ENCODE measurements at places on chromosomes 12 and 14.

- no peak for DNase-seq
Observed at GRCh38 chr14:72850360-72850759, 43.5 kb downstream of the DPF3 start.

DNA sequence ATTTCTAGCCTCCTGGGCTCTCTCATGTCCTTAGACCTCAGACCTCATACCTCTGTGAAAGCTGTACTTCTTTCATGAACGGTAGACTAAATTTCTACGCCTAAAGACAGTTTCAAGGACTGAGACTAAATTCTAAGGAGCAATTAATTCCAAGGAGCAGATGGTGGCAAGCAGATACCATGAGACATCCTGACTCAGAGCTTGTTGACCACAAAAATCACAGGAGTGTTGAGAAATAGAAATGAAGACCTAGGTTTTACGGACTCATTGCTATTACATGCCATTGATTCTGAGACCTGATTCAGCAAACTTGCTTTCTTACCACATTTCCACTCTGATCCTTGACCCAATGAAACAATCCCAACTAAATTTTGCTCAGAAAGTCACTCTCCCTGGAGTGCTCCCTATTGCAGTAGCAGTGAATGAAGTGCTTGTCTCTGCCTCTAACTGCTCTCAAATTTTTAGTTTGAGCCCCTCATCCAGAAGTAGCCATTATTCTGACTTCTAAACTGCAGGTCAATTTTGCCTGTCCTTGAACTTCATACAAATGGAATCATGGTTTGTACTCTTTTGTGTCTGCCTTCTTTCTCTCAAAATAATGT, 52.0 kb downstream of the PEX5 start:
- no peak for DNase-seq

GRCh38 chr12:111596985-111597830, 1.9 kb downstream of the ATXN2 start:
- peak; percentile 52 for DNase-seq

- DNase-seq = no peak
Observed at GRCh38 chr12:13952096-13952495, 29.3 kb downstream of the GRIN2B start.

GRCh38 chr12:82300611-82301010, 57.6 kb downstream of the CCDC59 start:
- no peak for DNase-seq

GRCh38 chr14:91749868-91750267, 18.0 kb upstream of the CATSPERB start:
- DNase-seq = no peak

GRCh38 chr14:43172899-43173548, 1334.1 kb downstream of the FSCB start:
- DNase-seq = no peak

DNA sequence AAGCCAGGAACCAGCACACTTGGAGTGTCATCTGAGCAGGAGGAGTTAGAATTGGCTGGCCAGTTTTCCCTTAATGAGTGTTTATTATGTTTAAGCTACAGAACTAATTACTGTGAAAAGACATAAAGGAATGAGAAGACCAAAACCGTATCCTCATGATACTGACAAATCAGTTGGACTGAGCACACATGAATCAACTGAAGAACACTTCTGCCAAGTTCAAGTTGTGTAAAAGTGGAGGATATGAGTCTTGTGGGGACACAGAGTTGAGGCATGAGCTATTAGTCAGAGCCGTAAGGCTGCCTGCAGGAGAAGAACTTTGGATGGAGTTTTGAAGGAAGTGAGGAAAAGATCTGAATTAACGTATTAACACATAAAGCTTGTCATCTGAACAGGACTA, 43.1 kb downstream of the HMGA2 start:
- DNase-seq = no peak

DNA sequence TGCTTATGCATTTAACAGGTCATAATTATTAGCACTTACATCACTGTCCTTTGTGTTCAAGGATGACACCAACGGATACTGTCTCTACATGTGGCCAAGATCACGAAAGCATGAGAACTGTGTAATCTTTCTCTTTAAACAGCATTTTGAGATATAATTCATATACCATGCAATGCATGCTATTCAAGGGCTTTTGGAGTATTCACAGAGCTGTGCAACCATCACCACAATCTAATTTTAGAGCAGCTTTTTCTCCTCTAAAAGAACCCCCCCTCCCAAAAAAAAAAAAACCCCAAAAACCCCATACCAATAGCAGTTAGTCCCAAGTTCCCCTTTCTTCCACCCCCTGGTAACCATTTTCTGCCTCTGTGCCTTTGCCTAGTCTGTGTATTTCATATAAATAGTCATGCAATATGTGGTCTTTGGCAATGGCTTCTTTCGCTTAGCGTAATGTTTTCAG, 60.6 kb downstream of the SPRING1 start:
- no peak for DNase-seq

- DNase-seq = no peak
Observed at GRCh38 chr14:65370801-65371248, 41.7 kb upstream of the FUT8 start.

GRCh38 chr14:106276326-106277267, 750.2 kb downstream of the TMEM121 start:
- DNase-seq = no peak

DNA sequence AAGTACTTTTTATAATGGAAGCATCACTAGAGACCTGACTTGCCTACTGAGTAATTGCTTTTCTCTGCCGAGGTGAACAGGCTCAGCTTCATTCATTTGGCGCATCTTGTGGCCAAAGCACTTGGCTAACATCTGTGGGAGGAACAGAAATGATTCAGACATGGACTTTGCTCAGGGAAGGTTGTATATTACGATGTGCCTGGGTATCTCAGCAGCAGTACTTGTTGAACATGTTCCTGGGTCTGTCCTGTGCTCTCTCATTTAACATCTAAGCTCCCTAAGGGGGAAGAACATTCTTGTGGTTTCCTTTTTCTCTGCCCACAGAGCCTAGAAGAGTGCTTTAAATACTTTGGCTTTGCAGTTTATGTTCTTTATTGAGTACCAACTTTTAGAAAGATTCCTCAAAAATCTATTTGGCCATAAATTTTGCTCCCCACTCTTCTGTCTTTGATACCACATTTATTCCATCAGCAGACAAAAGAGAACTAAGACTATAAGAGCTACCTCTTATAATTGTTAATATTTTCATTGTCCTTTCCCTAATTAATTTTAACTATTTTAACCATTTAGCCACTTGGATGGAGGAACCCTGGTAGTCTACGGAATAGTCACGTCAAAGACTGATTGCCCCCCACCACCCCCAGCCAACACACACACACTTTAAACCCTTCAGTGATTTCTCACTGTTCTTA, 101.2 kb upstream of the EGLN3 start:
- DNase-seq = no peak

GRCh38 chr14:100374876-100375265, 51.7 kb downstream of the SLC25A47 start:
- DNase-seq = no peak

DNA sequence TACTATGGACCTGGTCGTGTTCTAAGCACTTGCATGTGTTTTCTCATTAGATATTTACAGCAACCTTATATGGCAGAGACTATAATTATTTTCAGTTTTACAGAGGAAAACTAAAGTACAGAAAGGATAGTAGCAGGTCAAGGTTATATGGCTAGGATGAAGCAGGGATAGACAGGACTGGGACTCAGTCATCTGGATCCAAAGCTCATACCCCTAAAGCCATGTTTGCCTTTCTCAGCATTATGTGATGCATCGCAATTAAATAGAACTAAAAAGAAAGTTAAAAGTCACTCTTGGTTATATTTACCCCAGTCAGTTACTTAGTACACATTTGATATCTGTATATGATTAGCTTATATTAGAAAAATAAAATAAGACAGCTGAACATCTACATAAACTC, 13.3 kb downstream of the LIN7A start:
- DNase-seq = no peak

- no peak for DNase-seq
Observed at GRCh38 chr14:39451811-39452210, 19.6 kb upstream of the FBXO33 start.

DNA sequence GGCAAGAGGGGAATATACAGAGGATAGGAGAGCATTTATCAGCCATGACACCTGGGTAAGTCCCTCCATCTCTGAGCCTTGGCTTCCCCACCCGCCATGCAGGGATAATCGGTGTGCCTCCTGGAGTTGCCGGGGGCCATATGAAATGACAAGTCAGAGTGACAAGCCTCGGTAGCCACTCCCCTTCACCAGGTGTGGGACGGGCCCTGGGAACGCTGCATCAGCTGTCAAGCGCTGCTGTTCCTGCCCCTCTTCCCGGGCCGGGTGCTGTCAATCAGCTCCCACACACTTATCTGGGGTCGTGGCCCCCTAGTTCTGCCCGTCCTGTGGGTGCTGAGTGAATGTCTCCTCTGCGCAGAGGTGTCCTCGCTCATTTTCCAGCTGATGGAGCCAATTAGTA, 57.2 kb downstream of the MVK start:
- DNase-seq = no peak

GRCh38 chr14:70665448-70666360, 24.0 kb downstream of the TTC9 start:
- DNase-seq = no peak

GRCh38 chr12:75894965-75895754, 136.4 kb downstream of the PHLDA1 start:
- no peak for DNase-seq

DNA sequence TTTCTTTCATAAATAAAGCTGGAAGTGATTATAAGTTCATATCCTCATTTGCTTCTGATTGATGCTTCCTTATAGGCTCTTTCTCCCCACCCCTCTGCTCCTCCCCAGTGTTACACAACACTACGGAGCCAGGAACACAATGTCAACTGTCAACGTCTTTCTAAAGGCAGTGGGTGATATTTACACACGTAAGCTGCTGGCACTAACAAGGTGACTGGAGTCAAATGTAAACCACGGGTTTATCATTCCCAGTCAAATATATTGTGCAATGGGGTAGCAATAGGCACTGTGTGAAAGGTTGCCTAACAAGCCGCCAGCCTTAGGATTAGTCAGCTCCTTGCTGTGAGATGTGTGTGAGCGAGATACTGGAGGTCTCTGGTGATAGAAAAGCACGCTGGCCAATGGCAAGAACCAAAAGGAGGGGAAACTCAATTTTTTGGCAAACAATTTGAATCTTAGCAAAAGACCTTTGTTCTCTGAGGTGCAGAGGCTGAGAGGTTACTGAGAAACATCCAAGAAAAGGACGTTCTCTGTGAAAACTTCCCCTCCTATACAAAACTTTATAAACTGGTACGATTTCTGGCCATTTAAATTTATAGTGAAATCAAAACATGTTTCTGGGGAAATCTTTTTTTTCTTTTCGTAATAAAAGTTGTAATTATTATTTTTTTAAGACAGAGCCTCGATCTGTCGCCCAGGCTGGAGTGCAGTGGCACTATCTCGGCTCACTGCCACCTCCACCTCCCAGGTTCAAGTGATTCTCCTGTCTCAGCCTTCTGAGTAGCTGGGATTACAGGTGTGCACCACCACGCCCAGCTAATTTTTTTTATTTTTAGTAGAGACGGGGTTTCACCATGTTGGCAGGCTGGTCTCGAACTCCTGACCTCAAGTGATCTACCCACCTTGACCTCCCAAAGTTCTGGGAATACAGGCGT, 22.3 kb upstream of the HECTD1 start:
- peak; percentile 99 for DNase-seq

- DNase-seq = no peak
Observed at GRCh38 chr12:85587158-85587557, 249.1 kb downstream of the RASSF9 start.

GRCh38 chr14:71751264-71751663, 181.0 kb upstream of the RGS6 start:
- DNase-seq = no peak

DNA sequence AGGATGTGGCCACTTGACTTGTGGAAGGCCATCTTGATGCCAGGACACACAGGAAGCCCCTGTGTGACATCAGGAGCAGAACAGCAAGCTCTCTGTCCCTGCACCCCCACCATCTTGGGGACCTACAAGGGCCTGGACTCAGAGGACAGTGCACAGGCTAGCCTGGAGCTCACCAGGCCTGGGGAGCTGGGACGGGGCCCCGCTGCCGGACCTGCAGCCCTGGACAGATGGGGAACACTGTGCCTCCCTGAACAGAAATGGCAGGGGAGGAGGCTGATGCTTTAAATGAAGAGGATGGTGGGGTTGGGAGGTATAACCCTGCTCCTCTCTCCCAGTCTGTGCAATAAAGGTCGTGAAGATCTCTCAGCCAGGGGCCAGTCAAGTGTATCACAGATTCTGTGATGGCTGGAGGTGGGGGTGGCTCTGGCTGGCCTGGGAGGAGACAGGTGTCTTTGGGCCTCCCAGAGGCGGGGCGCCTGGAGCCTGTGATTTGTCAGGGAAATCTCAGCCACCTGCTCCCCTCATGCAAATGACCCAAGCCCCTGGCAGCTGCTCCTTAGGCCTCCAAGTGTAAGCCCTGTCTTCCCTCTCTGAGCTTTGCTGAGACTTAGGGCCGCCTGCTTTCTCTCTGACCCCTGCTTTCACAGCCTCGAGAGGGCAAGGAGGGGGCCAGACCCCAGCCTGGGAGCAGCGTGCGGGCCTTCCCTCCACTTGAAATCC, 1.1 kb upstream of the GNB3 start:
- no peak for DNase-seq

- no peak for DNase-seq
Observed at GRCh38 chr12:122687086-122687485, 16.1 kb downstream of the HCAR2 start.

DNA sequence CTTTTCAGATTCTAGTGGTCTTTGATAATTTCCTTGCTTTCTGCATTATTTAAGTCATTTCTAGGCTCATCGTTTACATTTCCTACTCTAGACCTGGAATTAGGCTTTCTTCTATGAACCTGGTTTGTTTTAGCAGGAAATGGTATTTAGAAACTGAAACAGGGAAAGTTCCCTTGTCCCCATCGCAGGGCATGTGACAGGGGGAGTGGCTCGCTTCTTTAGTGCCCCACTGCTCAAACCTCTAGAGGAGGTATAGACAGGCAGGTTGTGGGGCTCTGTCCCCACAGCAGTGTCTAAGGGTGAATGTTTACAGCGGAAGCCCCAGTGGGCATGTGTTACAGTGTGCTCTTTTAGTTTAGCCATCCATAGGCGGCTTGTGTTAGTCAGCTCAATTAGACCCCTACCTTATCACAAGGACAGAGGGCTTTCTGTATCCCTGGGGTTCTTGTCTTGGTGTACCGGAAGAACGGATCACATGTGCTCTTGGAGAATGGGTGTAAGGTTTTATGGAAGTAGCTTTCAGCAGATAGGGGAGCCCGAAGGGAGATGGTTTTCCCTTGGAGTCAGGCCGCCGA, 25.0 kb downstream of the IFT81 start:
- DNase-seq = no peak
